Subcutaneous preadipocyte (primary cell): ENCODE measurements at places on chromosomes 5 and 9. TPM values are rescaled to one million over a fixed set of nuclear protein-coding genes. Genes with fewer than 3 reads are reported as not detected.

ANKRD18B gene
- not detected in 2 replicates for total RNA-seq

IFNB1 gene
- not detected in 2 replicates for total RNA-seq

PDZD2 gene
- under 0.01 and 0.73 TPM in 2 replicates for total RNA-seq

DBH gene
- not detected in 2 replicates for total RNA-seq

SEMA4D gene
- 0.37 and 0.39 TPM in 2 replicates for total RNA-seq

NRARP gene
- 0.20 TPM in 1 of 2 replicates, not detected in the other for total RNA-seq
